ENCODE measurements at places on chromosomes 1 and 21.

GRCh38 chr1:206506405-206507283, 687 bp upstream of the RASSF5 start:
- no peak for DNase-seq

GRCh38 chr21:21457077-21457476, 458.9 kb downstream of the NCAM2 start:
- no peak for DNase-seq

DNA sequence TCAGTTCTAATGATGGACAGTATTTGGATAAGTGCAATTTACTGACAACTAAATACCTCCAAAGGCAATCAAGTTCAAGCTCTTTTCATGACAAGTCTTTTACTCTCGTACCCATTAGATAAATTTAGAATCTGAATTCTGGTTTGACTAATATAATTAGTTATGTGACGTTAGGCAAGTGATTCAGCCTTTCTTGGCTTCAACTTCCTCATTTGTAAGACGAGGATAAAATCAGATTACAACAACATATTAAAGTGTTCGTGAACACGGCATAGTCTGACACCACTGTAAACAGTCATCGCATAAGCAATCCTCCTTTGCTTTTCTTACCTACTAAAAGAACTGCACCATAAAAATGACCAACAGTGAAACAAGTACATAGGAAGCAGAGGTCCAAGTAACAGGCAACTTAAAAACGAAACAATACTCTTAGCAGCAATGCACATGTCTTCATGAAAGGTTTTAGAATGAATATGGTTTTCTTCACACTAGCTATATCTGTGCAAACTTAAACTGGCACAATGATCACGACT, 25.7 kb downstream of the COA6 start:
- DNase-seq: no peak

- DNase-seq: no peak
Measured at GRCh38 chr1:237681210-237681609, 209.5 kb downstream of the ZP4 start.

- DNase-seq: no peak
Measured at GRCh38 chr1:33576821-33577599, 104.6 kb downstream of the ZSCAN20 start.

- DNase-seq: no peak
Measured at GRCh38 chr1:174247472-174247871, 88.2 kb downstream of the RABGAP1L start.

DNA sequence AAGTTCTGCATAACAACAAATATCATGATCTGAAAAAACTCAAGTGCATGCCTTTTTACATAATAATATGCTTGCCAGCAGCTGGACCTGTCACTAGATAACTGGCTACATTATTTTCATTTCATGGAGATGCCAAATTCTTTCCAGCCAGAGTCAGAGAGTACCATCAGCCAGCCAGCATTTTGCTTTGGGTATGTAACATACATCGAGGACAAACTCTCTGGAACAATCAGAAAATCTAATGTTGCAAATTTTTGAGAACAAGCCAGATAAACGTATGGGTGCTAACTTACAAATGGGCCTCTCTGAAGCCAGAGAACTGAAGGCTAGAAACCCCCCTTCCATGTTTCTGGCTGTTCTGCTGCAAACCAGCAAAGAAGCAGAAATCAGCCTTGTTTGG, 76.3 kb upstream of the BACE2 start:
- no peak for DNase-seq

DNA sequence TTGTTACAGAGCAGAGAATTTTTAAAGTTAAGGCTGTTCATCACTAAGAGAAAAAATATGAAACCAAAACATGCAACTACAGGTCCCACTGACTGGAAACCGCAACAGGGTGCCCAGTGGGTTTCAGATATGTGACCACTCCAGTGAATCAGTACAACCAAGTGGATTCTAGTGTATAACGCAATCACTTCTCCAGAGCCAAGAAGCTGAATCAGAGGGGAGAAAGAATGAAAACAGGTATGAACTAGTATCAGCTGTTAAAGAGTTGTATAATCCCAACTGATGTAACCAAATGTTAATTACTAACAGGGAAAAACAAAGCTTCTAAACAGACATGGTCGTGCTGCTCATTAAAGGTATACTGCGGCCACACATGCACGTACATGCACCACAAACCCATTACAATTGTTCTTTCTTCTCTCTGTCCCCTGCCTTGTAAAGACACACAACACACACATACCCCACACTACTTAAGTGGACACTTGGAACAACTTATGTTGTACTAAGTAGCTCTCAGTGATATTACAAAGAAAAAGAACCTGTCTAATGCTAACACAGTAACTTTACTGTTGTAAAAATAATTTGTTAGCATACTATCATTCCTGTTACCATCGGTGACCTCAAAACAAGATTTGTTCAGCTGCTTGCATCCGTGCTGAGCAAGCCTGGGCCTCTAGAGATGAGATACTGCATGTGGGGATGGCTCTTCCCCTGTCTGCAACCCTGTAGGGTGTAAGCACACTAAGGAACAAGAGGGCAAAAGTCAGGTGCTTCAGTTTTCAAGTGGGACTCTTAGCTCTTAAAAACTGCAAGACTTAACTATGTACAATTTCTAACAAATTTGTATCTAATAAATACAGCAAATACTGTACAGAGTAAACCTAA, 74.2 kb downstream of the PTPN14 start:
- peak; percentile 71 for DNase-seq

DNA sequence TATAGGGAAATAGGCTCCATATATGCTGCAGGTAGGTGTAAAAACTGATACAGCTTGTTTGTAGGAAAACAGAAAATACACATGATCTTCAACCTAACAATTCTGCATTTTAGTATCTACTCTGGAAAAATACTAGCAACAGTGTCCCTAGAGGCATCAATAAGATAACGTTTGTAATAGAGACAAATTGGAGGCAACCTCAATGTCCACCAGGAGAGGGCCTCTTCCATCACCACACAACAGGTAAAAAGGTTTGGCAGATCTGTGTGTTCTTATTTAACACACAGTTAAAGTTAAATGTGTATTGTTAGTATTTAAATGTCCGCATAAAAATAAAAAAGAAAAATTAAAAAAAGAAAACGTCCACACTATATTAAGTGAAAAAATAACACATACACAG, 5.4 kb downstream of the EIF2D start:
- DNase-seq: no peak

DNA sequence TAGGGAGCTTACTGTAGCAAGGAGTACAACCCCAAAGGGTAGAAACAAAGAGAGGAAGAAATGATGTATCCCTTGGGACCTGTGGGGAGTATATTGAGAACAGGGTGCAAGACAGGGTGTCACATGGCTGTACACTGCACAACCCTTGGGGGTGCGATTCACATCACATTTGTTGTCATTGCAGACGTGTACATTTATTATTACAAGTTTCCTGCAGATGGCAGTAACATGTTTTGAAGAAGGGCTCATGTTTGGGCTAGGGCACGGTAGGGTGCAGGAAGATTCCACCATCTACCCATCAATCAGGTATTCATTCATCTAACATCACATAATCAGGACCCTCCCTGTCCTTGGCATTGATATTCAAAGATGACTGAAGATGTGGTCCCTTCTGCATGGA, 62.5 kb downstream of the NDUFS5 start:
- no peak for DNase-seq

GRCh38 chr1:85278853-85279314, 2.5 kb upstream of the BCL10 start:
- peak; percentile 79 for DNase-seq

DNA sequence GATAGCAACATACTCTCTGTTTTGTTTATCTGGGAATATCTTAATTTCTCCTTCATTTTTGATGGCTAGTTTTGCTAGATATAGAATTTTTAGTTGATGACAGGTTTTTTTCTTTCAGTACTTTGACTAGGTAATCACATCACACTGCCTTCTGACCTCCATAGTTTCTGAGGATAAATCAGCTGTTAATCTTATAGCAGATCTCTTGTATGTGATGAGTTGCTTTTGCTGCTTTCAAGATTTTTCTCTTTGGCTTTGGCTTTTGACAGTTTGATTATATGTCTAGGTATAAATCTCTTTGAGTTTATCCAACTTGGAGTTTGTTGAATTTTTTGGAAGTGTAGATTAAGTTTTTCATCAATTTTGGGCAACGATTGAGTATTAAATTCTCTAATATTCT, 142.6 kb downstream of the ZNF644 start:
- DNase-seq: no peak

DNA sequence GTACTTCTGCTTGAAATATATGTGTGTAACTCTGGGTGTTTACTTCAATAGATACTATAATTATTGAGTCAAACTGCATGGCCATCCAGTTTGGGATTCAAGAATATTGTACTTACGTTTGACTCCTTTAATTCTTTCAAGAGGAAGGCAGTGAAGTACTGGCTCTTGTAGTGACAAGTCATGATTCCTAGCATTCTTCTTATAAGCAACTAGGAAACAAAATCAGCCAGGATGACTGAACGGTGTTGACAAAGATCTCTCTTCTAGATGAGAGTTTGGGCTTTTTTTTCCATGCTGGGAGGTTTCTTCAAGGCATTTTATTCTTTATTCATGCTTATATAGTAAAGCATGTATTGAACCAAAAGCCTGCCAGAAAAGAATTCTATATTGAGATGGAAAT, 58.3 kb downstream of the CLEC20A start:
- DNase-seq: no peak

DNA sequence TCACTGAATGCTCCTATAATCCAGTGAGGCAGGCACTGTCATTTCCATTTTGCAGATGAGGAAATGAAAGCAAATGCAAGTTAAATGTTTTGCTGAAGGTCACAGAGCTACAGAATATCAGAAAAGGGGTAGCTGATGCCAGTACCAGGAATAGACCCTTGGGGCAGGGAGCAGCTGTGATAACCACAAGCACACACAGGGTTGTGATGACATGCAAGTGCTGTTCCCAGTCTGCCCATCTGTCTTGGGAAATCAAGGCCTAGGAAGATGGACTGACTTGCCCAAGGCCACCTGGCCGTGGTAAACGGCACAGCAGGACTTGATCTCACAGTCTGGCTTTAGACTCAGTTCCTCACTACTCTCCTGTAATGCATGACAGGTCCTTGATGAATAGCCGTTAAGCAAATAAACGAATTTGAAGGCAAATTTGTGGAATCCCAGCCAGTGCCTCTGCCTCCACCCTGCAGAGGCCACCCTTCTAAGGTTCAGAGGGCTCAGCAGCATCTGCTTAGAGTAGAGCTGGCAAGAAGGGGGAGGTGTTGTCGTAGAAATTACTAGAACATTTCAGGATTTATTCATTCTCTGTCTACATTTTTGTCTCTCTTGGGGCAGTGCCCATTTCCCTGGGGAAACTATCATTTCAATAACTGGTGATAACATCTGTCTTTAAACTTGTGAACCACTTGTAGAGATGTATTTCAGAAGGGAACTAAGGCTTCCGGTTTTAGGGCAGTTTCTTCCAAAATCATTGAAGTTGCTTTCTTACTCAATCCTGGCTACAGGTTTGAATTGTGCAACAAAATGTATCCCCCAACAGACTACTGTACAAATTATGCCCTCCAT, 53.2 kb upstream of the MRPS6 start:
- DNase-seq: no peak

DNA sequence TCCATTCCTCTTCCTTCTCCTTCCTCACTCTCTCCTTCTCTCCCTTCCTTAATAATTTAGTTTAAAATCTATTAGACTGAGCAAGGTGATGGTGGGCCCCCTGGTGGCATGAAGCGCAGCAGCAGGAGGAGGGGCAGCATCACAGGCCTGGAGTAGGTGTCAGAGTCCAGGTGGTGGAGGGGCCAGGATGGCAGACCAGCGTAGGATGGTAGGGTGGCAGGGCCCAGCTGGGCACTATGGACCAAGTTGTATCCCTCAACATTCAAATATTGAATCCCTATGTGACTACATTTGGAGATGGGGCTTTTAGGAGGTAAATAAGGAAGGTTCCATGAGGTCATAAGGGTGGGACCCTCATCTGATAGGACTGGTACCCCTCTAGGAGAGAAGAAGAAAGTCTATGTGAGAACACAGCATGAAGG, 61.0 kb downstream of the WDR4 start:
- DNase-seq: no peak

DNA sequence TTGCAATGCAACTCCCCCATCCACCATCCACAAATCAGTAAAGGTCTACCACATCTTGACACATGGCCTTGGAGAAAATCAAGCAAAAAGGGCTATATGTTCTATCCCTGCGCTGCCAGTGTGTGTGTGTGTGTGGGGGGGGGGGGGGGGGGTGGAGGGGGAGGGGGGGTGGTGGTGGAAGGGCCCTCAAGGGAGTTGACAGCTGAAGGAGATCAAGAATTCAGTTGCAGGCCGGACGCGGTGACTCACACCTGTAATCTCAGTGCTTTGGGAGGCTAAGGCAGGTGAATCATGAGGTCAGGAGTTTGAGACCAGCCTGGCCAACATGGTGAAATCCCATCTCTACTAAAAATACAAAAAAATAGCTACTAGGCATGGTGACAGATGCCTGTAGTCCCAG, 37.6 kb upstream of the CLIC4 start:
- DNase-seq: no peak

DNA sequence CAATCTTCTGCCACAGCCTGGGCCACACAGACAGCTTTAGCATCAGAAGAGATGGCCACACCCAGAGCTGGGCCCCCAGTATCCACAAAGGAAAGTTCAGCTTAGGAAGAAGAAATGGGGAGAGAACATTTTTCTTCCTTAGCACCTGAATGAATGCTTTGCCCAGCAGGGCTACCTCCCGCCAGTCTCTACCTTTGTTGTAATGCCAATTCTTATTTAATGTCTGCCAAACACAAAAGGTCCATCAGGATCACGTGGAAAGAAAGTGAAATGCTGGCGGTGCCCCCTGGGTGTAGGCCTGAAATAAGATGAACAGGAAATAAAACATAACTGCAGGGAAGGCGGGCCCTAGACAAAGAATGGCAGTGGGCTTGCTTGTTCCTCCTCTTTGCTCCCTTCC, 125.6 kb downstream of the CACNA1E start:
- no peak for DNase-seq

GRCh38 chr1:210711825-210712612, 383.3 kb downstream of the HHAT start:
- DNase-seq: no peak

DNA sequence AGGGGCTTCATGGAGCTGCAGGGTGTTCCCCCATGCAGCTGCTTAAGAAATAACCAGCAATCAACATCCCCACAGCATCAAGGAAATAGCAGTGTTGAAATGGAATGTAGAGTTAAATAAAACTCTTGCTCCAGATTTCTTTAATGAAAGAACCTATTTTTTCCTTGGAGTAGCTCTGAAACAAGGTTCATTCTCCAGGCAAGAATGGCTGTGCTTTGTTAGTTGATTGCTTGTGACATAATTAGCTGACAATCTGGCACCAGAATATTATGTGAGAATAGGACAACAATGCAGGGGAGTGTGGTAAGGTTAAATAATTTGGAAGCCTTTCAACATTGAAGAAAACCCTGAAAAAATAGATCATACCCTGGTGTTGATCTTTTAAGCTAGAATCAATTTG, 254.2 kb upstream of the RRP15 start:
- no peak for DNase-seq

Measured in AG04449 (cell line).